GM23248 (cell line): ENCODE measurements at places on chromosomes 3 and 15. TPM values are rescaled to one million over a fixed set of nuclear protein-coding genes. Genes with fewer than 3 reads are reported as not detected.
A peak's percentile ranks its signal among the peaks of the same experiment; 100 is the strongest.

- peak; percentile 70 for DNase-seq
Measured at GRCh38 chr15:38263996-38264395, 11.4 kb downstream of the SPRED1 start.

The SNAPC5 gene
- polyA plus RNA-seq, result 22.0 and 23.2 TPM in 2 replicates

GRCh38 chr15:62510791-62511190 is 345.7 kb upstream of the C2CD4B start:
- DNase-seq, result no peak

GRCh38 chr15:101043011-101043410 is 123.9 kb downstream of the LRRK1 start:
- DNase-seq, result no peak

The PARP6 gene
- polyA plus RNA-seq, result 27.5 and 36.0 TPM in 2 replicates

GRCh38 chr3:169787120-169787519 is 13.9 kb downstream of the MYNN start:
- no peak for DNase-seq

- no peak for DNase-seq
Measured at GRCh38 chr3:42829628-42830436, 20.6 kb downstream of the ACKR2 start.

DNA sequence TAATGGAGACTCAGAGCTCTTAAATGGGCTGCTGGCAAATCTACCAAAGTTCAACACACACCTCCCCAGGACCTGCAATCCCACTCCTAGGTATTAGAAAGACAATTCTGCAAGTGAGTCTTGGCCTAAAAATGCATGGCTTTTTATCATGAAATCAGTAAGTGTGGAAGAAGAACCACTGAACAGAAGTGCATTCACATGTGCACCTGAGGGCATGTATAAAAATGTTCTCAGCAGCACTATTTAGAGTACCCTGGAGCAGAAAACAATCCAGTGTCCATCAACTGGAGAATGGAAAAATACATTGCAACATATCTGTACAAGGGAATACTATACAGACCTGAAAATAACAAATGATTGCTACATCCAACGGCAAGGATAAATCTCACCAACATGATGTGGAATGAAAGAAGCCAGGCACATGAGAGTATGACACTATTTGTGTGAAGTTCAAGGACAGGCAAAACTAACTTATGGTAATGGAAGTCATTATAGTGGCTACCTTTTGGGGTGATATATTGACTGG is 8.1 kb upstream of the SLC6A1 start:
- DNase-seq, result no peak

The GPR156 gene
- 0.27 TPM in 1 of 2 replicates, not detected in the other for polyA plus RNA-seq

The TRPM1 gene
- polyA plus RNA-seq, result not detected in 2 replicates

The WDR76 gene
- polyA plus RNA-seq, result 4.1 and 5.3 TPM in 2 replicates

The CLDN1 gene
- 0.19 and 0.28 TPM in 2 replicates for polyA plus RNA-seq

The ACKR2 gene
- 0.23 and 0.32 TPM in 2 replicates for polyA plus RNA-seq

DNA sequence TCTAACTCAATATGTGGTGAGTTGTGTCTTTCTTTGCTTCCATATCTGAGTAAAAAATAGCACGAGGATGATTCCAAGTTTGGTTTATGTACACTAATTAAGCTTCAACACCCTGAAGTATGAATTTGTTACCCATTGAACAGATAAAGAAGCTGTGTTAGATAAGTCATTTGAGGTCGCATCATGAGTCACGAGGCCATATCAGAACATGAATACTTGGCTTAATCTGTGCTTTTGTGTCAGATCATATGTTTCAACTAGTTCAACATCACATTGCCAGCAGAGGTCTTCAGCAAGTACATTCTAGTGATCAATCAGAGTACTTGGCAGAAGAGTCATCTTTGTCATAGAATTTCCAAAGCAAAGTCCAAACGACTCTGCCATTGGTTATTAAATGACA is 26.3 kb upstream of the MITF start:
- DNase-seq, result no peak

The CDHR4 gene
- not detected in 2 replicates for polyA plus RNA-seq

The RBPMS2 gene
- 0.54 and 0.71 TPM in 2 replicates for polyA plus RNA-seq

The ZDHHC23 gene
- polyA plus RNA-seq, result 0.40 and 0.98 TPM in 2 replicates

GRCh38 chr3:131091768-131092167 is 65.1 kb downstream of the NEK11 start:
- no peak for DNase-seq

The NAALADL2 gene
- 20.5 and 20.9 TPM in 2 replicates for polyA plus RNA-seq
